ENCODE measurements at places on chromosomes 13 and 19.

DNA sequence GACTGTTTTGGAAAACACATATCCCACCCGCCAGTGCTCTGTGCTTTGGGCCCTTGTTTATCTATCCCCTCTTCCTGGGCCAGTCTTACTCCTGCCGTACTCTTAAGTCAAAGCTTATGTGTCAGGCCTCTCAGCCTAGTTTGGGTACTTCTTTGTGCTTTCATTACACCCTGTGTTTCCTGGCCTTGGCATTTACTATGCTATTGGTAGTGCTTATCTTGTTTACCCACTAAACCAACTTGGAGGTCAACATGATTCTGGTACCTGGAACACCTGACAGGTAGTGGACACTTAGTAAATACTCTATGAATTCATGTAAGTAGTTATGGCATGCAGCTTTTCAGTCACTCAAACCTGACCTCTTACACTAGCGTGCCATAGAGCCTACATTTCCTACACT is 2.4 kb downstream of the POLR1D start:
- no peak for DNase-seq

DNA sequence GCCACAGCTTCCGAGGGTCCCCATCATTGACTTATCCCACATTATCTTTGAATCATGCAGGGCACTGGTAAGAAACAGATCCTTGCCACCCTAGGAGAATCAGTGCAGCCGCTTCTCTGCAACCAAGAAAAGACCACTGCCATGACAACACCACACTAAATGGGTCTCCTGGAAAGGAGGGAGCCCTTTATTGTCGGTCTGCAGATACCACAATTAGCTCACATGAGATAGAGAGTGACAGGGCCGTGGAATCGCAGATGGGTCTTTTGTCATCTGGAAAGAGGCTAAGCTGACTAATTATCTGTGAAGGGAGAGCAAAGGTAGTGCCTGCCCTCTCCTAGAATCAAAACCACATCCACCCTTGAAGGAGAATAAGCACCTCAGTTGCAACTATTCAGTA is 178.3 kb upstream of the MYO16 start:
- peak; percentile 76 for DNase-seq

DNA sequence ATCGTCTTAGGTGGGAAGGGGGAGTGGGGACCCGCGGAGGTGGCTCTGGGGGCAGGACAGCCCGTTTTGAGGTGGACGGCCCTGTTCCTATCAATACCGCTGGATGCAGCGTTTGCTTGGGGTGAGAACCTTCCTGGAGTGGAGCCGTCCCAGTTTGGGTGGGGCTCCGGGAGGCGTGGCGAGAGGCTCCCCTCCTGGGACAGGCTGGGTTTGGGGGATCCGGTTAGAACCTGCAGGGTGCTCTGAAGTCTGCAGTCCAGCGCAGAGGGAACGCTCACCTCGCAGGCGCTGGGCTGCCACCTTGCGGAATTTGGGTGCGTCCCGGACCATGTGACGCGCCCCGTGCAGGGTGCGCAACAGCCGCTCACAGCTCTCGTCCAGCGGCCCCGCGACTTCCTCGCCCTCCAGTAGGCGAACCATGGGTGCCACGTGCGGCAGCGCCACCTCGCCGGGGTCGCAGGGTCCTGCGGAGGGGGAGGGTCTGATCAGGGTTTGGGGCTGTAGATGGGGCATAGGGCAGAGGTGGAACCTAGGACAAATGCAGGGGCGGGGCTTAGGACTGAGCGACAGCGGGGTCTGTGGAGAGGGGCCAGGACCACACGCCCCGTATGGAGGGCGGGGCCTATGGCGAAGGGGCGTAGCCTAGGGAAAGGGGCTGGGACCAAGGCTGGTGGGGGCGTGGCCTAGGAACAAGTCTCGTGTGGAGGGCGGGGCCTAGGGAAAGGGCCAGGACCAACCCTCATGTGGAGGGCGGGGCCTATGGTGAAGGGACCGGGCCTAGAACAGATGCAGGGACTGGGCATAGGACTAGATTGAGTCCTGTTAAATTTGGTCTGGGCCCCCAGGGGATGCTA is 13.8 kb downstream of the SH2D3A start:
- DNase-seq, result peak; percentile 82

GRCh38 chr19:43847246-43847645 is 20.1 kb downstream of the ZNF283 start:
- no peak for DNase-seq

DNA sequence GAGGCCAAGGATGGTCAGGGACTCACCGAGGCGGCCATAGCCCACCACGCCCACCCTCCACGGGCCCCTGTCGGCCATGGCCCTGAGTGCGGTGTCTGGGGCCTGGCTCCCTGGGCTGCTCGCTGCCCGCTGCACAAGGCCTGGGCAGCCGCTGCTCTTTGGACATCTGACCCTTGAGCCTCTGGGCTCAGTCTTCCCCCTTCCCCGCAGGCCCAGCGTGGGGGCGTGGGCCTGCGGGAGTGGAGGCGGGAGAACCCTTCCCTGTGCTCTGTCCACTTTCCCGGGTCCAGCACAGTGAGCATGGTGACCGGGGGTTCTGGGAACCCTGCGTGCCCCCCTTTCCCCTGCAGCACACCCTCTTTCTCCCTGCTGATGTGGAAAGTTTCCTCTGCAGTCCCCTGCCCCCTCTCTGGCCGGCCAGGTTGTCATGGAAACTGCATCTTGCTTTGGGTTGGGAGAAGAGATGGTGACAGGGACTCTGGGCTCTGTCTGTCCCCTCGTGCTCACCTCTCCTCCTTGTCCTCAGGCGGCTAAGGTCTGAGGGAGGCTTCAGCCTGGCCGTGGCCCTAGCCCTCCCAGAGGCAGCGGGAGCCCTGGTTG is at the start of gene ASPDH:
Gene ASPDH, minus strand, starts transcription at position 168 of the 600 bp plus-strand sequence. Its CDS starts 90 bp downstream, at position 78.
- peak; percentile 63 for DNase-seq

- no peak for DNase-seq
These were observed 618.0 kb upstream of the ARGLU1 start for GRCh38 chr13:107185889-107186288.

DNA sequence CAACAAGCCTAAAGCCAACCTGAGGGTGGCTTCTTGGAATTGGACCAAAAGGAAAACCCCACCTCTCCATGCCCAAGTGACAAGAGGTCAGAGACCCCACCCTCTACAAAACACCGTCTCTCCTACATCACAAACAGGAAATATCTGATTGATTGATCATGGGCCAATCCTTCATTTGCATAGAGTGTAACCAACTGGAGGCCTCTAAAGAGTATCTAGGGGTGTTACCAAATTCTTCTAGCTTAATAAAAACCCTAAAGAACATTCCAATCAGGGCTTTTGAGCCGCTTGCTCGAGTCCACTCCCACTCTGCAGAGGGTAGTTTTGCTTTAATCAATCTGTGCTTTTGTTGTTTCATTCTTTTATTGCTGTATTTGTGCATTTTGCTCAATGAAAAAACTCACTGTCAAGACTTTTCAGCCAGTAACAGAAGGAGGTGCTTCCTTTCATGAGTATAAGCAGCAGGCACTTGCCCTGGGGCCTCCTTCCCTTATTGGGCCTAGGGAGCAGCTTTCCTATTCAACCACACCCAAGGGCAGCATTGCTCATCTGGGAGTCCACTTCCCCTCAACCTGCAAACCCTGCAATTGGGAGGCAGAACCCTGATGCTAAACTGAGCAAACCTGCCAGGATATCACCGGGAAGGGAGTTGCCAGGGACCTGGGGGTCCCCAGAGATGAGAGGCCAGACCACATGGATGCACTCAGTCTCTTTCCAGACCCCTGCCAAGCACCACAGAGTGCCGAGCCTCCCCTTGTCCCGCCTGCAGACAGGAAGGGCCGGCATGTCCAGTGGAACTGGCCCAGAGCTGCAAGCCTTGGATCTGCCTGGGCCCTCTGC is 154.3 kb upstream of the VSTM2B start:
- no peak for DNase-seq

- no peak for DNase-seq
These were observed 161.4 kb upstream of the TSHZ3 start for GRCh38 chr19:31510635-31511034.

- no peak for DNase-seq
These were observed 38.9 kb downstream of the IRS2 start for GRCh38 chr13:109747524-109747923.

DNA sequence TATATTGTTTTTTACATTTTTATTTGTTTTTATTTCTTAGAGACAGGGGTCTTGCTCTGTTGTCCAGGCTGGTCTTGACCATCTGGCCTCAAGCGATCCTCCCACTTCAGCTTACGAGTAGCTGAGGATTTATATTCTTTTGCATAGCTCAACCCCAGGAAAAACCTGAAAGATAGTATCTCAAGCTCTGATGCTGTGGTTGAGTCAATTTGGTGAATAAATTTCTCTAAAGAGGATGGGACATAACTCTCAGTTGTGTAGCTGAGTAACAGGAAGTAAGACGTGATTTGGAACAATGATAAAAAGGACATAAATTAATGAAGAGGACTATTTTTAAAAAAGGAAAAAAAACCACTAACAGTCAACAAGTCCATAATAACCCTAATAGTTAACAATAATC is 79.8 kb upstream of the TNFSF11 start:
- DNase-seq, result no peak

DNA sequence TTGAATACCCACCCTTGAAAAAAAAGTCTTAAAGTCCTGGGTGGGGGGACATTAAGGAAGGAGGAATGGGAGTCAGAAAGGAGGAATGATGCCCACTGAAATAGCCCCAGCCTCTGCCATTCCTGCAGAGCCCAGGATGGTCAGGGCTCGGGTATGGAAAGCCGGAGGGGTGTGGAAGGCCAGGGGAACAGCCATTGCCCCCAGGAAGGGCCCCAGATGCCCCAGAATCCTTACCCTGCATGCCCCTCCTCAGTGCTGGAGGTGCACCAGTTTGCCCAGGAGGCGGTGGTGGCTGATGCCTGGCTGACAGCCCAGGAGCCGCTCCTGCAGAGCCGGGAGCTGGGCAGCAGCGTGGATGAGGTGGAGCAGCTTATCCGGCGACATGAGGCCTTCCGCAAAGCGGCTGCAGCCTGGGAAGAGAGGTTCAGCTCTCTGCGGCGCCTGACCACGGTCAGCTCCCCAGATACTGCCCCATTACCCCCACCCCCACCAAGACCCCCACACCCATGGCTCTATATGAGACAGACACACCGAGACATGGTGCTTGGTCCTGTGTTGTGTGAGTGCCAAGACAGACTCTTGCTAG is 10.7 kb upstream of the SHKBP1 start:
- no peak for DNase-seq

DNA sequence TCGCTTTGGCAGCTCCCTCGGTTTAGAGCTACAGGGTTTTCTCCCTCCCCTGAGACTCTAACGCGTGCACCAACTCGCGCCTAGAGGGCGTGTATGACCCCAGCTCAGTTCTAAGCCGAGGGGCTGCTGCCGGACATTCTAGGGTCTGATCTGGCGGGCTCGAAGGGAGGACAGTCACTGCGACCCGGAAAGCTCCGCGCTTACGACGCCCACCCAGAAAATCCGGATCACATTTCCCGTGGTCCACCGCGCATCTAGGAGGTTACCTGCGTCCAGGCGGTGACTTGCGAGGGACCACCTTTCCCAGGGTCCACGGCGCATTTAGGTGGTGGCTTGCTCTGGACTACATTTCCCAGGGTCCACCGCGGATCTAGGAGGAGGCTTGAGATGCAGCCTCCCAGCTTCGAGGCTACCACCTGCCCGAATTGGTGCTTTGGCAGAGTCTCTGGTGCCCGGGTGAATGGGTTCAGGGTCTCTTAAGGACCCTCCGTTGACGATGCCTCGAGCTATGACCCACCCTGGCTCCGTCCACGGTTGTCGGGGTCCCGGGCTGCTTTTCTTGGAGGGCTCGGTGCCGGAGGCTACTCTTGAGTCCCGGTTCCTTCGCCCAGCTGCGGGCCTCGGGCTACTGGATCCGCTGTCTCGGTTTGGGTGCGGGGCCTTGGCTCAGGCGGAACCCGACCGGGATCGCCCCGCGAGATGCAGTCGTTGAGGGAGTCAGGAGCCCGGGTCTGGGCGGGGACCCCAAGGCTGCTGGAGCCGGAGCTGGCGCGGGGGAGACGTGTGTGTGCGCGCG is 30.5 kb downstream of the ZNF146 start:
- DNase-seq, result peak; percentile 90

- DNase-seq, result no peak
These were observed 15.9 kb downstream of the GPX4 start for GRCh38 chr19:1119475-1120217.

DNA sequence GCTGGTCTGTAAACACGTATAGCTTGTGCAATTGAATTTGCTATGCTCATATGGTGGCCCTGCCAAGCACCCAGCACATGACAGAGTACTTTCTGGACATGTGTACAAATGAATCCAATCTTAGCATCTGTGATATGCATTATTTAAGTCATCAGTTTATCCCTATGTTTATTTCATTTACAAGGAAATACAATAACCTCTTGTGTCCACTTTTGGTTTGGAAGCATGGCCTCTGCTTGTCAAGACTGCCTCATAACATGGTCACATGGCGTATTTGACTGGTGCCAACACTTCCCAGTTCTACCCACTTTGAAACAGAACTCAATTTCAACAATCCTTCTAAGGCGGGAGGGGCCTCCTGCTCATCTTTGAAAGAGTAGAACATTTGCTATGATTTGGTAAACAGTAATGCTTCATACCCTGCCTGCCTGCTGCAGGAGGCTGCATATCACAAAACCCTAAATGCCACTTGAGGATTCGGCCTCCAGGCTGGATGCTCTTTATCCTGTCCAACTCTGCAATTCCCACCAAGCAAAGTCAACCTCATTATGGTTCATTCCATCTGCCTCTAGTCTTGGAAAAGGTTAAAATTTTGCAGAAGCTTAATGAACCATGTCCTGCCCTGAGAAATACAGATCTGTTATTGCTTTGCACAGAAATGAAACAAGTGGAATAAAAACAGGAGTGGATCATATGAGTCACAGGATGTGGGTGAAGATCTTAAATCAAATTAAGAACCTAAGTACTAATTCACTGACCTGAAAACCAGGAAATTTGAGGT is 151.3 kb downstream of the CYSLTR2 start:
- DNase-seq, result no peak

DNA sequence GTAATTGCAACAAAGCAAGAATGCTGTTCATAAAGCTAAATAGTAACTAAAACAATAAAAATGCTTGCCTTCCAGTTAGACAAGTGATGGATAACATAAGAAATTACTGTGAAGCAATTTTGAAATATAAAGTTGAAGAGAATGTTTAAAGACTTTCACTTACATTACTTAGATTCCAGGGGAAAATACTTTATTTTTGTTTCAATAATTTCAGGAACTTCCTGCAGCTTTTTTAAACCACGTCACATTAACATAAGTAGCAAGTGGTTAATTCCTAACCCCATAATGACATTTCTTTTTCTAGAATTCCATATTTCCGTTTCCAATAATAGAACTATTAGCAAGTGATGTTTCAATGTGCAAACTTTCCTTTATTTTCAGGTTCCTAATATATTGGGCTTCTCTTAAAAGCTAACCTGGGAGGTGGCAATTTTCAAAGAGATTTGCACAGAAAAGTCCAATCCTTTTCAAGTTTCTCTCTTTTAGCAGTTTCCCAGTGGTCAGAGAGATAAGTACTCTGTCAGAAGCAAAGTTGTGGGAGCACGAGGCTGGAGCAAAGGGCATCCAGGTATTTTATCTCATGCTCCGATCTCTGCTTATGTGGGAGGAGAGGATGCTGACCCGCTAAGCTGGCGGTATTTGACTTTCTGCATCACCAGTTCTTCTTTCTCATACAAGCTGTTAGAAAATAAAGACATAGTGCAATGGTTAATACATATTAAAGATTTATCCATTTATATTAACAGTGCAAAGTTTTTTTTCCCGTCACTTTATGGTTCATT is 1025.3 kb downstream of the EFNB2 start:
- DNase-seq, result no peak

GRCh38 chr13:95643936-95644598 is 439 bp downstream of the DZIP1 start:
- DNase-seq, result no peak

- no peak for DNase-seq
These were observed 8.0 kb upstream of the BAX start for GRCh38 chr19:48946463-48947257.

All from eye (tissue), 1 donor.